GM10248 (cell line): ENCODE measurements at places on chromosomes 5 and 9.
A peak's percentile ranks its signal among the peaks of the same experiment; 100 is the strongest.

DNA sequence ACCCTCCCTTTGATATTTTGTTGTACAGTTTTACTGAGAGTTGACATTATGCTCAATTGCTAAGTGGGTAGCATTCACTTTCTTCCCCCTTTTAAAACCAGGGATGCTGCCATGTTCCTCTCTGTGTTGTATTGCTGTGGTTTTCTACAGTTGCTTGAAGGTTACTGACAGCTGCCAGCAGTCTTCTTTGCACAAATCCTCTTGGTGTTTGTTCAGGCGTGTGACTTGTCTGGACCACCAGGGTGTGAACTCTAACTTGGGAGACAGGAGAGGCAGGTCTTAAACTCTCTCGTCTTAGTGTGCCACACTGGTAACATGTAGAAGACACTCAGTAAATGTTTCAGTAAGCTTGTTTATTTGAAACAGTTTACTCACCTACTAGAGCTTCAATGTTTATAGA is 25.1 kb downstream of the SLC44A1 start:
- no peak for DNase-seq

DNA sequence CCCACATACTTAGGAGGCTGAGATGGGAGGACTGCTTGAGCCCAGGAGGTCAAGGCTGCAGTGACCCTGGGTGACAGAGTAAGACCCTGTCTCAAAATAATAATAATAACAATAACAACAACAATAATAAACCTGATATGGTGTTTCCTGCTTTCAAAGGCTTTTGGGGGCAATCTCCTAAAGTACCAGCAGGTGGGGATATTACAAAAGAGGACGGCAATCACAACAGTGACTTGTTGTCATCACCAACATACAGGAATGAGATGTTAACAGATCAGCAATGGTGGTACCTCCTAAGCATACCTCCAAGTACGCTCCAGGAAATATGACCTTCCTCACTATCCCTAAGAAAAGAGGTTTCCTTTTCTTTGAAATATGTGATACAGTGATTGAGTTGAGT is 91.1 kb upstream of the RNF180 start:
- DNase-seq: peak; percentile 37

GRCh38 chr5:170261528-170262043 is 28.8 kb downstream of the C5orf58 start:
- no peak for DNase-seq

- peak; percentile 54 for DNase-seq
These were observed 10.8 kb upstream of the IFNA2 start for GRCh38 chr9:21395778-21396717.

- no peak for DNase-seq
These were observed 42.8 kb upstream of the EQTN start for GRCh38 chr9:27339661-27340284.

DNA sequence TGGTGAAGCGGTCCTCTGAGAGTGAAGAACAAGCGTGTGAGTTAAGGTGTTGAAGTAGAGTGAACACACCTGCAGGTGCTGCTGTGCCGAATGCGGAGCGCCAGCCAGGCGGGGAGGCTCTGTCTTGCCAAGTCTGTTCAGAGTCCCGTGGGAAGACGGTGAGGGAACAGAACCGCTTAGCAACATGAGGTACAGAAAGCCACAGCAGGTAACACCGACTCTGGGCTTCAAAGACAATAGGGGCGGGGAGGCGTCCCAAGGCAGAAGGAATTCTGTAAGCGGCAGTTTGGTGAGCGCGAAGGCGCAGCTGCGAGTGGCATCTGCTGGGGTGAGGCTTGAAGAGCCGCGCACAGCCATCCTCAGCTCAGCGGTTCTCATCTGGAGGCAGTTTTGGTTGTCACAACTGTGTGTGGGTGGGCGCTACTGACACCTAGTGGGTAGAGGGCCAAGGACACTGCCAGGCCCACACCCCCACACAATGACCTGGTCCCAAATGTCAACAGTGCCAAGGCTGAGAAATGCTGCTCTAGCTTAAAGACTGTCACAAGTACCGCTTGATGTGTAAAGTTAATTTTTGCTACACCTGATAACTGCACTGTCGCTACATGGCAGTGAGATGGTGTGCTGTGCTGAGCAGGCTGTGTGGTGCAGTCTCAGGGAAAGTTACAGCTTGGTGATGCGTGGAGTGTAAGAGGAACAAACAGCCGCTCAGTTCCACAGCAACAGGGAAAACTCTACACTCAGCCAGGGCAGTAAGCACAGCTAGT is 67.4 kb upstream of the TBC1D9B start:
- peak; percentile 56 for DNase-seq

DNA sequence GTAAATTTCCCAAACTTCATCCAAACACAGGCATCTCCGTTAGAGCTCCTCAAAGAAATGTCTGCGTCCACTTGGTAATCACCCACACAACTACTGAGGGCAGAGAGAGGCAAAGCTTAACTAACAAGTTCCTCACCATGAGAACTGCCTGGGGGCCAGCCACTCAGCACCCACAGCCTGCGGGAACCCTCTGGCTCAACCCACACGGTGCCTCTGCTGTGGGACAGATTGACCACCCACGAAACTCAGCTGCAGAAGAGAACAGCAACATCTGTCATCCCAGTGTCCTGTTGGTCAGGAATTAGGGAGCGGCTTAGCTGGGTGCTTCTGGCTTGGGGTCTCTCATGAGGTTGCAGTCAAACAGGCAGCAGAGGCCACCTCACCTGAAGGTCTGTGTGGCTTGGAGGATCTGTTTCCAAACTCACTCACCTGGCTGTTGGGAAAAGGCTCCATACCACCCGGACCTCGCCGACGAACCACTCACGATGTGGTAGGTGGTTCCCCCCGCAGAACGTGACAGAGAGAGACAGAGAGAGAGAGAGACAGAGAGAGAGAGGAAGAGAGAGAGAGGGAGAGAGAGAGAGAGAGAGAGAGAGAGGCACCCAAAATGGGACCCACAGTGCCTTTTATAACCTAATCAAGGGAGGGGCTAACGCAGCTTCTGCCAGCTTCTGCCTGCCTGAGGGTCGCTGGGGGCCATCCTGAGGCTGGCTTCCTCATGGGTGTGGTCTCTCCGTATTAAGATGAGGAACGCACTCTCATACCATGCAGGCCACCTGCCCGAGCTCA is 103.5 kb downstream of the OLFM1 start:
- no peak for DNase-seq

DNA sequence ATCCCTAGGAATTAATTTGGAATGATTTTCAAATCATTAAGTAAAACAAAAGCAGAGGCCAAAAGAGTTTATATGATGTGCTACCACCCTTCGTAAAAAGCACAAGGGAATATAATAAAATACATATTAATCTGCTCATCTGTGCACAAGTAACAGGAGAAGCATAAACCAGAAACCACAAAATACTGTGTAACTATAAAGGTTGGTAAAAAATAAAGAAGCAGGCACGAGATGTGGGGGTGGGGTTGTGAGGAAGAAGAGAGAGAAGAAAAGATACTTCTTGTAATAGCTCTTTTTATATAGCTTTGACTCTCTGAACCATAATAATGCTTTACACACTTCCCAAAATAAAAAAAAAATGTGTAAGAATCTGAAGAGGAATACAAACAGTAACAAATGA is 214.9 kb upstream of the EFNA5 start:
- DNase-seq: no peak

GRCh38 chr9:79577969-79578723 is 6.4 kb downstream of the TLE4 start:
- no peak for DNase-seq

- DNase-seq: no peak
These were observed 372.8 kb upstream of the RFX3 start for GRCh38 chr9:3898461-3899218.

GRCh38 chr9:20112205-20112783 is 323.5 kb upstream of the SLC24A2 start:
- DNase-seq: no peak

DNA sequence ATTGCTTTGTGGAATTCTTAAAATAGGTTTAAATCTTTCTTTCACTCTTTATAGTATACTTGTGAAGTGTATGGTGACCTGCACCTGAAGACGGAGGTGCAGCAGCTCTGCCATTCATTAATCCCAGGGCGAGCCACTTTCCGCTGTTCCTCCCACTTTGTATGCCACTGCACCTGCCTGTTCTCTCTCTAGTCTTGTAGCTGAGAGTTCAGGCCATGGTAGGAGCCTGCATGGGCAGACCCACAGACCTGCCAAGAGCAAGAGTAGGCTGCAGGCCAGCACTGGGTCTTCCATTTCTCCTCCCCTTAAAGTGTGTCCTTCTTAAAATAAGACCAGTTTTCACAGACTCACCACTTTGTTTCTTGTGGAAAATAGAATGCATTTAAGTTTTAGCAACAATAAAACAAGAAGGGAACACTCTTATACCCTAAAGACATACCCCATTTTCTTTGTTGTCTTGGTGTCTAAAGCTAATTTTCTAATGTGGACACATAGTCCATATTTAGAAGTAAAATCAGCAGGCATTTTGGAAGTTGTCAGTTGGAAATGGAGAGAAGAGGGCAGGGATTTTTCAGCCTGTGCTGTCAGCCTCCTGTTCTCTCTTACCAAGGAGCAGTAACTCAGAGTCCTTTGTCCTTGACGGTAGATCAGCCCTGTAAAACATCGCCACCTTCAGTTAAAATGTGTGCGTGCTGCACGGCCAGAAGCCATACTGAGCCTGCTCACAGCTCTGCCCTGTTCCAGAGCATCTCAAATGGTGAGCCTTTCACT is 103.2 kb downstream of the SNCAIP start:
- peak; percentile 47 for DNase-seq

- DNase-seq: peak; percentile 25
These were observed 142.9 kb downstream of the SLCO4C1 start for GRCh38 chr5:102153003-102153759.

DNA sequence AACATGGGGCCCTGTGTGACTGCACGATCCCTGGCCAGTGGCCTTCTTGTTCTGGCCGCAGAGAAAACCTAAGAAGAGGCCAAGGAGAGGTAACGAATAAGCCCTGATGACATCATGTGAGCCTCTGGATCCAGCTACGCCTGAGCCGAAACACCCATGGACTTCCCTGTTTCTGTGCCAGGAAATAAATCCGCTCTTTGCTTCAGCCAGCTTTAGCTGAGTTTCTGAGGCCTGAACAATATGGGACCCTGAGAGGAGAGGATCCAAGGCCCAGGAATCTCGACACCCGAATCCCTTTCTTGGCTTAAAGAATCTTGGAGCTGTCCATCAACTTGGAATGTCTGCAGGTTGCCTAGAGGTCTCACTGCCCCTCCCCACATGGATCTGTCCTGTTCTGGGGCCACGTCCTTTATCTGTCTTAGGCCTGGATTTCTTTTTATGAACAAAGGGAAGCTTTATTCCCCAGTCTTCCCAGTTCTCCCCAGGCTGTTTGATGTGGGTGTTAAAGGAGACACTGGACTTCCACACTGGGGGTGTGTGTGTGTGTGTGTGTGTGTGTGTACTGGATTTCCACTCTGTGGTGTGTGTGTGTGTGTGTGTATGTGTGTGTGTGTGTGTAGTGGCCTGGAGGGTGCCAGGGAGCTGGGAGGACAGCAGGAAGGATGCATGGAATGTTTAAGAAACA is 13.7 kb downstream of the IER5L start:
- DNase-seq: no peak

GRCh38 chr5:97547999-97548738 is 365.1 kb upstream of the RIOK2 start:
- DNase-seq: no peak
